ENCODE measurements at places on chromosomes 7 and 10.
A peak's percentile ranks its signal among the peaks of the same experiment; 100 is the strongest.

GRCh38 chr10:17138460-17139042 lies 8.9 kb upstream of the CUBN start:
- peak; percentile 3 for DNase-seq

DNA sequence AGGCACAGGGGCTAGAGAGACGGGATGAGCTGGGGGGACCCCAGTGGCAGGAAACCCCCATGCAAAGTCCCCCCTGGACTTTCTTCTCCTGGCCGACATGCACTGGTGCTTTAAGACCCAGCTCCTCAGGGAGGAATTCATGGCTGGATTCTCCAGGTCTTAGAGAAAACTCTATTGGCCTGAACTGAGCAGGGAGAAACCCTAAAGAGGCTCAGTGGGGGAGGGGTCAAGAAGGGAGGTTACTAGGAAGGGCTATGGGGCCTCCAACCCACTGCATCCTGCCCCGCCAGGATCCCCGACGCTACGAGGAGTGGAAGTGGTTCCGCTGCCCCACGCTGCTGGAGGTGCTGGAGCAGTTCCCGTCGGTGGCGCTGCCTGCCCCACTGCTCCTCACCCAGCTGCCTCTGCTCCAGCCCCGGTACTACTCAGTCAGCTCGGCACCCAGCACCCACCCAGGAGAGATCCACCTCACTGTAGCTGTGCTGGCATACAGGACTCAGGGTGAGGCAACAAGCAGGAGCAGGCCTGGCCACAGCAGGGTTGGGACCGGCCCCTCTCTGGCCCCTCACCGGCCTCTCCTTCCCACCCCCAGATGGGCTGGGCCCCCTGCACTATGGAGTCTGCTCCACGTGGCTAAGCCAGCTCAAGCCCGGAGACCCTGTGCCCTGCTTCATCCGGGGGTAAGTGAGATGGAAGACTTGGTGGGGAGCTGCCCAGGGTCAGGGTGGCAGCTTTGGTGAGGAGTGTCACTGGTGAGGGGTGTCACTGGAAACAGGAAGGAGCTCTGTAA lies 13.8 kb downstream of the ATG9B start:
- DNase-seq, result peak; percentile 85

GRCh38 chr10:87579563-87579962 lies 74.9 kb downstream of the MINPP1 start:
- no peak for DNase-seq

- DNase-seq, result no peak
Measured at GRCh38 chr10:6737080-6737641, 157.1 kb upstream of the PRKCQ start.

DNA sequence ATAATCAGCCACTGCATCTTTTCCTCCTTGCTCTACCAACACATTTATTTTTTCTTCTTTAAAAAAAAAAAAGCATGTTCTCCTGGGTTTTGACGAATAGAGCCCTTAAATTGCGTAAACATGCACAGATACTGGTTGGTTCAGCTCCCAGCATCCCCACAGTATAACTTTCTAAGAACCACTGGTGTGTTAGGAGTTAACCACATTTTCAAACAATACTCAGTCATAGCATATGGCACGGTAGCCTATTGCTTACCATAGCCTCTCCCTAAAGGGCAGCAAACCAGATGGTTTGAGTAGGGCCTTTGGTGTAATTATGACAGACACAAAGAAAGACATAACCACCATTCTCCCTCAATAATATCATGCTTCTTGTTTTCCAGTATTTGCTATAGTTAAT lies 145.0 kb downstream of the LRRC4 start:
- no peak for DNase-seq
